Uterus (tissue), 4 donors: ENCODE measurements at places on chromosomes 3 and 15.

DNA sequence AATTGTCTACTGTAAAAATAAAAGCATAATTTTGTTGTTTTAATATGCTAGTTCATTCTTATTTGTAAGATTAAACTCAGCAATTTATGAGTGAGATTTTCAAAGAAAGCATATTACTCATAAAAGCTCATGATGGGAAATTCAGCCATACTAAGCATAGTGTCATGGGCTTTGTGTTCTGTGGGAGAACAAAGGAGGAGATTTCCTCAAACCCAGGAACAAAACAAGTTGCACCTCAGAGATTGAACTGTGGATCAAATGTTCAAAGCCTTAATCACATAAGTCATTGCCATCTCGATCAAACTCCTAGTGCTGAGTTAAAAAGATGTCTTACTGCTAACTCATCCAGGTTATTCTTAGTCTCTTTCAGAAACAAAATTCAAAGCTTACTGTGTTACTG, 85.6 kb upstream of the PDZRN3 start:
- no peak for DNase-seq

- no peak for DNase-seq
Observed at GRCh38 chr15:58498821-58499580, 67.2 kb downstream of the LIPC start.

GRCh38 chr15:44569316-44569715, 32.4 kb downstream of the EIF3J start:
- no peak for DNase-seq

GRCh38 chr3:64578062-64578770, 109.6 kb downstream of the ADAMTS9 start:
- no peak for DNase-seq

- peak; percentile 76 for DNase-seq
Observed at GRCh38 chr3:23202921-23203707, at the start of gene UBE2E2. TSS of gene UBE2E2 (plus strand) at chr3:23203327.

- DNase-seq = no peak
Observed at GRCh38 chr3:123286308-123287023, 84.7 kb downstream of the SEC22A start.

- DNase-seq = no peak
Observed at GRCh38 chr3:24388159-24388558, 106.5 kb downstream of the THRB start.

DNA sequence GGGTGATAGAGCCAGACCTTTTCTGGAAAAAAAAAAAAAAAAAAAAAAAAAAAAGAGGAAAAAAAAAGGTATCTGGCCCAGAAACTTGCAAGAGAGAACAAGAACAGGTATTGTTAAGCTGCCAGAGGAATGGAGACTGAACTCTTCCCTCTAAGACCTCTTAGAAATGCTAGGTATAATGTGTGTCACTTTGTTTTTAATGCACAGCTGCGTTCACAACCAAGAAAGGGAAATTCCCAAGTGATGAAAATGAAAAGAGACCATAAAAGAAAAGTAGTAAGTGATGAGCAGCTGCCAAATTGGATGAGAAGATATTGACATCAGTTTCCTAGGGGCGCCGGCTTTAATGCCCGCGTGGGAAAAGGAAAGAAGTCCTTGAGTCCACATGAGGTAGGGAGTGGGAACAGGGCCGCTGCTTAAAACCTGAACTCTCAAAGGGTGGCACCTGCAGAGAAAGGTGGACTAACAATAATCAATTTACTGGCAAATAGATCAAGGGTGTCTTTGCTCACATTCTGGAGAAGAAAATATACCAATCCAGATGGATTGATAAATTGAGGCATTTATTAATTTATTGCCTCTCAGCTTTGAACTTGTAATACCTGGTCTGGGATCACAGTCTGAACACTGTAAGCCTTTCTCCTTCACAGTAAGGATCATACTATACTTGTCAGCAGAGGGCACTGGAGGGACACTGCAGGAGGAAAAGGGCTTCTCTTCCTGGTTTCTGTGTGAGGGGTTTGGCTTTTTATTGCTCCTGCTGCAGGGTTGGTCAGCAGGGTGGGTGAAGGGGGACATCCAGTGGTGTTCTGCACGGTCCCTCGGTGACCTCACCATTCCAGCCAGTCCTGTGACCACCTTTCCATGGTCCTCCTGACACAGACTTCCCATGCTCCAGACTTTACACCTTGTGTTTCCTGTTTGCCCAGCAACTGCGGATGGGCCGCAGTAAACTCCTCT, 131.6 kb downstream of the AQP9 start:
- no peak for DNase-seq

GRCh38 chr15:91530956-91531582, 322.4 kb upstream of the SLCO3A1 start:
- no peak for DNase-seq

- DNase-seq = no peak
Observed at GRCh38 chr15:96514607-96515285, 184.2 kb downstream of the NR2F2 start.

DNA sequence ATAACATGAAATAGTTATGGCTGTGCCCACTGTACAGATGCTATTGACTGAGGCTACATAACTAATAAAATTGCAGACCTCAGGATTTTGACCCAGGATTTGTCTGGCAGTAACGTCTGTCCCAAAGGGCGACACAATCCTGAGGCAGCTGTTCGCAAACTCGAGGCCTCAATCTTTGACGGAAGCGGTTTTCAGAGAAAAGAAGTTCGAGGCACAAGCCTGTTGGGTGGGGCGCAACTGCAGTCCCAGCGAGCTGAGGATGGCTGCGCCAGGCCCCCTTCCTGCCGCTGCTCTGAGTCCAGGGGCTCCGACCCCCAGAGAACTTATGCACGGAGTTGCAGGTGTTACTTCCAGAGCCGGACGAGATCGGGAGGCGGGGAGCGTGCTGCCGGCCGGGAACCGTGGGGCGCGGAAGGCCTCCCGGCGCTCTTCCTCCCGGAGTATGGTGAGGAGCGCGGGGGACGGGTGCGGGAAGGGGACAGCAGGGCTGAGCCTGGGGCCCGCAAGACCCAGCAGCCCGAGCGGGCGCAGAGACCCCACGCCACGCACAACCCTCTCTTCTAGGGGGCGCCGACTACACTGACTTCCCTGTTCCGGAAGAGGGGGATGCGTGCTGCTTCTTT, at the start of gene PARP15:
Gene PARP15, plus strand, starts transcription at position 242 of the 623 bp plus-strand sequence. Its CDS starts 18 bp downstream, at position 260.
- no peak for DNase-seq

DNA sequence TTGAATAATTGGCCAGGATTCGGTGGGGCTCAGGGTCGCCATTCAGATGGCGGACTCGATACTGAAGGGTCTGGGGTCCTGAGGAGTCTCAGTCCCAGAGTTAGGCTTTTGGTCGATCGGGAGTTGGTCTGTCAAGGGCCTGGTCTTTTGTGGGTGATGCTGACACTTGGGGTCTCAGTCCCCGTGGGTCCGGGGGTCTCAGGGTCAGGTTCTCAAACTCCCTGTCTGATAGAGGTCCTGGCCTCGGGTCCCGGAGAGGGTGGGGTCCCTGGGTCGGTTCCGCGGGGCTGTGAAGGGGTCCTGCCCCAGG, 467 bp downstream of the NCKIPSD start:
- no peak for DNase-seq

GRCh38 chr3:110806924-110807323, 264.7 kb upstream of the NECTIN3 start:
- no peak for DNase-seq

DNA sequence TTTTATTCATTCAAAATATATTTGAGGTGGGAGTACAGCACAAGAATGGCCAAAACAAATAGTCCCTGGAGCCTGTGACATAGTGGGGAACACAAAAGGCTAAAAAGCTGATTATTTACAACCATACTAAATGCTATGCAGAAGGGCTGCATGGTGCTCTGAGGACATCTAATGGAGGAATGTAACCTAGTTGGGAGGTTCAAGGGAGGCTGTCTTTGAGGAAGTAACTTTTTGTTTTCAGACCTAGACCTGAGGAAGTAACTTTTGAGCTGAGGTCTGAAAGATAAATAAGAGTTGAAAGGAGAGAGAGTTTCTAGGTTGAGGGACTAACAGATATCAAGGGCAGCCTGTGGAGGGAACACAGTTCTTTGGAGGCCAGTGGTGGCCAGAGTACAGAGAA, 34.8 kb upstream of the RASA2 start:
- no peak for DNase-seq

GRCh38 chr3:87924485-87924884, 134.3 kb downstream of the CGGBP1 start:
- DNase-seq = no peak

DNA sequence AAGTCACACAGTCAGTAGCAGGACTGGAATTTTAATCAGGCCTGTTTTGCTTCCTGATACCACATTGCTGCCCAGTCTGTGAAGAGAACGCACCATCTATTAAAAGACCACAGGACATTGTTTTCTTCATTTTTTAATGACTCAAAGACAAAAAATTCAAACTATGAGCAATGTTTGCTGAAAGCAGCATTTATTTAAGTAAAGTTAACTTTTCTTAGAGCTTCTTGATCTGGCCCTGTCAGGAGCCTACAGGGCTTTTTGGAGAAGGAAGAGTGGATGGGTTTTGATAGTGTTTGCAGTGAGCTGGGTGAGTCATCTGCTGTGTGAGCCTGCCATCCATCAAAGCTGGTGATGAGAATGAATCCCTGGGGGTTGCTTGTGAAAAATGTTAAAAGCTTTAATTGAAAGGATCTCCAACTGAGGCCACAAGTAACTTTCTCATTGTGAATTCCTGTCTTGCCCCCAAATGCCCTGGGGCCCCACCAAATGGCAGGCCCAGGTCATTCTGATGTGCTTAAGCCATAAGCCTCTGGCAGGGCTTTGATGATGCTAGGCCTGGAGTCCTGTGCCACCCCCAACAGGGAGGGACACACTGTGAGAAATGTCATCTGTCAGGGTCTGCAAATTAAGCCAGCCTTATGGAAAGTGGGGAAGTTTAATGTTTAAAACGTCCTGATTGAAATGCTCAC, 136.2 kb upstream of the PFN2 start:
- DNase-seq = no peak

DNA sequence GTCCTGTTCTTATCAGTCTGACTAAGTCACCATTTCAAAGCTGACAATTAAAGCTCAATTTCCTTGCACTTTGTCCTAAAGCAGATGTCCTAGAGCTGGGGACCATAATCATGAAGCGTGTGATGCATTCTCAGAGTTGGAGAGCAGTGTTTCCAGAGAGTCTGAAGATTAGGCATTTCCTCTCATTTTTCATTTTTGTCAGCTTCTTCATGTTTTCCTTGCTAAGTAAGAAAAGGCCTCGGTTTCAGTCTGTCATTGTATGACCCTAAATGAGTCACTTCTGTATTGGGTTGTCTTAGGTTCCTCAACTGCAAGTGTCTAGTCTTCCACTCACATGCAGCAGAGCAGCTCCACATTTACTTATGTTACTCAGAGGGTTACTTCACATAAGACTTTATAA, 257.2 kb upstream of the TPRG1 start:
- no peak for DNase-seq

DNA sequence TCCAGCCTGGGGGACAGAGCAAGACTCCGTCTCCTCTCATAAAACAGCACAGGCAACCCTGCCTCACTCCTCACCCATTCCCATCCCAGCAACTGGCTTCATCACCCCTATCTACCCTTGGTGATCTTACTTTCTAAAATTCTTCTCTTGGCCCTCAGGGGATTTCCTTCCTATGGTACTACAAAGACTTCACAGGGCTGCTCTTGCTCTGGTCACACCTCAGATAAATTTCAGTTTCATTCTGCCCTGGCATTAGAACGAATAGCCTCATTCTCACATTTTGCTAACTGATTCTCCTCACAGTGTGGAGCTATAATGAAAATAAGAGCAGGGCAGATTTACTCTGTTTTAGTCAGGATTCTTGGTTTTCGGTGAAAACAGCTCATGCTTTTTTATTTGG, 22.1 kb upstream of the CRBN start:
- no peak for DNase-seq

DNA sequence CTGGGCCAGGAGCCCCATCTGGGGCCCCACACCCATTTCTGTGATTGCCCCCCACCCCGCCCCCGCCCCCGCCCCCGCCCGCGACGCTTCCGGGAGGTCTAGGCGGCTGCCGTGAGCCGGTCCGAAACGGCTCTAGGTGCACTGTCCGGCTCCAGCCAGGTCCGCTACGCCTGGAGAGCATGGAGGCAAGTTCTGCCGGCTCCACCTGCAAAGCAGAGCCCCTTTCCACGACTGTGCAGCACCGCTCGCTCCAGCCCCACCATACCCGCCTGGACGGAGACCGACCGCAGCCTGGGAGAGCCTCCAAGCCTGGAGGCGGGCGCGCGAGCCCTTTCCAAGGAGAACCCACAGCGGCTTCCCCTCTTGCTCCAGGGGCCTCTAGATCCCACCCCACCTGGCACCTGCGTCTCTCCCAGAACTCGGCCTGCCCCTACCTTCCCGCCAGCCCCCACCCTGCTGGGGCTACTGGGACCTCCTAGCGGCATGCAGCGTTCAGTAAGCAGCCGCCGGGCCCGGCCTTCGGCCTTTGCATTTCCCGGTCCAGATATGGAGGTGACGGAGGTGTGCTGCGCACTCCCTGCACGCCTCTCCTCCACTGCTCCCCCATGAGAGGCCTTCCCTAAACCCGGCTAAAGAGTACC, 66.2 kb downstream of the KLF13 start:
- no peak for DNase-seq

- no peak for DNase-seq
Observed at GRCh38 chr15:58475573-58476524, 44.1 kb downstream of the LIPC start.

DNA sequence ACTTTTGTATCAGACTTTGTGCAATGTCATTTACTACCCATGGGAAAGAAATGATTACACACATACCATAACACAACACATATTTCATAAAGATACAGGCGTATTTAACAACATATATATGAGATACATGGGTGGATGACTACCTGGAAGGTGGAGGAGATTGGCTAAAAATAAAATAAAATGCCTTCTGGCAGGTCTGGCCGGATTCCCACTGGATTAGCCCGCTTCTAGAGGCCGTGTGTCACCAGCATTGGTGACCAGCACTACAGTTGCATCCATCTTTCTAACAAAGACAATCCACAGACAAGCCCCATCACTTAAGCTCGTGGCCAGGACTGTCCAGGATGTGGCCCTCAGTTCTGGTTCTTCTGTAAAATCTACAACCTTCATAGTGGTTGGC, 21.0 kb upstream of the SEC22A start:
- DNase-seq = no peak

DNA sequence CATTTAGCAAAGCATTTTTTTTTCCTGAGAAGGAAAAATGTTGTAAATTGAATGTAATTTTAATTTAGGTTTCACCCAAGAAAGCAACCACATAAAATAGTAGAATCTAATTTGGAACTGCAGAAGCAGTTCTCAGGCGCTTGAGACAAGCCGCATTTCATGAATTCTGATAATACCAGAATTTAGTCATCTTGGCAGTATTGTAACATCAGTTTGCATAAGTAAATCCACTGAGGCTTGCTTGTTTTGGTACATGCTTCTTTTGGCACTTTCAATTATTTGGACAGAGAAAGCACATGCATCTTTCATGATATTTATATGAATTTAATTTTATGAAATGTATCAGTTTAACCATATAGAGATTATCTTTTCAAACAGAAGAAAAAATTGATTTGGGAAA, 389.7 kb upstream of the ROBO1 start:
- no peak for DNase-seq

- no peak for DNase-seq
Observed at GRCh38 chr3:133271539-133271938, 128.3 kb upstream of the BFSP2 start.

GRCh38 chr3:125192190-125193035, 20.1 kb downstream of the SLC12A8 start:
- DNase-seq = no peak
